Effector CD4-positive, alpha-beta T cell (primary cell): ENCODE measurements at places on chromosomes 3 and 15.

GRCh38 chr3:110576960-110577359, 494.7 kb upstream of the NECTIN3 start:
- DNase-seq, result no peak

- no peak for DNase-seq
Observed at GRCh38 chr3:190481779-190482178, 32.1 kb upstream of the TMEM207 start.

DNA sequence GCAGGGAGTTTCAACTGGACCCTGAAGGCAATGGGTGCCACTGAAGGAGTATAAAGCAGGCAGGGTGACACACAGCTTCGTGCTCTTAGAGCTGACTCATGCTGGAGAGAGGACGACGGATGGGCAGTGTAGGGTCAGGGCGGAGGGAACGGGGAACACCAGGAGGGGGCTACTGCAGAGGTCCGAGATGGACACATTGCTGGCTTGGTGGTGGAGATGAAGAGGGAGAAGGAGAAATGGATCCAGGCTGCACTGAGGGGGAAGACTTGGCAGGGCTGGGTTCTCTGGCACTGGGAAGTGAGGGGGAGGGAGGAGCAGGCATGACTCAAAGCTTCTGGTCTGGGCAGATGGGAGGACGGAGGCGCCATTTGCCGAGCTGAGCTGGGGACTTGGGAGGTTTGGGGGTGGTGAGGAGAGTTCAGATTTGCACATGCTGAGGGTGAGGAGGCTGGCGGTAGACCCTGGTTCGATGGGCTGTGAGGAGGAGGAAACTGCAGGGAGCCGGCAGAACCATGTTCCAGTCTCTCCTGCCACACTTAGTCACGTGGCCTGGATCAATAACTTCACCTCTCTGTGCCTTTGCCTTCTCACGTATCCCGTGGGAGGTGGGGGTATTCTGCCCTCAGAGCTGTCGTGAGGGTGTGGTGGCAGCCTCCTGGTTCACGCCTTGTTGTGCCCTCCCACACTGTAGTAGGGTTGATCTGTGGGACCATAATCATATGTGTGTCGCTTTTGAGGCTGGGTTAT, 4.6 kb upstream of the KCTD6 start:
- DNase-seq, result no peak

- no peak for DNase-seq
Observed at GRCh38 chr15:34987609-34988026, 469 bp downstream of the ZNF770 start.

- no peak for DNase-seq
Observed at GRCh38 chr15:84907731-84908130, 23.3 kb downstream of the SLC28A1 start.

DNA sequence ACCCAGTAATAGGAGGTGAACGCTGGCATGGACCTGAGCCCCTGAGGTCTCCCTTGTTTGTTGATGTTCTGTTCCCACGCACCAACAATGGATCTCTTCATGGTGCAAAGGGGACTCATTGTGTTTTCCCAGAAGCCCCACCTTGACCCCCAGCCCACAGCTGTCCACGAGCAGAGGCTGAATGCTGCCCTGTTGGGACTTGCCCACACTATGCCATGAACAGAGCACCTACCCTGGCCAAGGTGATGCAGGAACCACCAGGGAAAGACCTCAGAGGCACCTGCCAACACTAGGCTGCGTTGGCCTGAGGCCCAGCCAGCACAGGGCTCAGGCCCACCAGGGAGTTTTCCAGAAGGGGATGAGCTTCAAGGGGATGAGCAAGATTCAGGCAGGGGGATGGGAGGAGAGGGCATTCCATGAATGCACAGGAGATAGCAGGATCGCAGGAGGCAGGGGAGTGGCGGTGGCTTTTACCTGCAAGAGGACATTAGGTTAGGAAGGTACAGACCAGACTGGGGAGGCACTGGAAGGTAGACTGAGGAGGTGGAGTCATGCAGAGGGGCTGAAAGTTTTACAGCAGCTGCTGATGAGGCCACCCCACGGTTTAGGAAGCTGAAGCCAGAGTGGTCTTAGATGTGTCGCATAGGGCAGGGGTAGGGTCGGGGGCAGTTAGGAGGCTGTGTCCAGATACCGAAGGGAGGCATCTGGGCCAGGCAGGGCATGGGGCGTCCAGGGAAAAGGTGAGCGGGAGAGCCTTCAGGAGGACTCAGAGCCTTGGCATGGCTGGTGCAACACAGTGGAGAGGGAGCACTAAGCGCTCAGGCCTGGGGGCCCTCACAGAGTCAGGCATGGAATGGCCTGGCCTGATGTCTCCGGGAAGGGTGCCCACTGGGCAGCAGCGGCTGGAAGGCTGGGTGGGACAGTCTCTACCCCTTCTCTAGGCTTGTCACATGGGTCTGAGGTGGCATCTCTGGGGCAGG, 4.0 kb upstream of the PHGR1 start:
- DNase-seq, result no peak

DNA sequence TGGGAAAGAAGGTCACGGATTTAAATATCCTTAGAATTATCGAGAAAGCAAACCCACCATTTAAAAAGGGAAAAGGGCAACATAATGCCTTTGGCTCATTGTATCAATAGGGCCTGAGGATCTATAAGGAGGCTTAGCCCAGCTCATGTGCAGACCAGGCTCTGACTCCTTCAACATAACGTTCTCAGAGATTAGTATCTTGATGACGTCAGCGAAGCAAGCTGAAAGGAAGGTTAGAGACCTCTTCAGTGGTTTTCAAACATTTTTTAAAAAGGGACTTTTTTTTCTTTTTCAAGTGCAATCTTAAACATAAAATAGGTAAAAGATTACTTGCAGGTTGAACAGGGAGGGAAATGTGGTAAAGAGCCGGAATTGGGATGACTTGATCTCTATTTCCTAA, 463.9 kb upstream of the ADAMTS9 start:
- DNase-seq, result no peak

GRCh38 chr3:27591312-27592210, 107.4 kb upstream of the SLC4A7 start:
- no peak for DNase-seq

DNA sequence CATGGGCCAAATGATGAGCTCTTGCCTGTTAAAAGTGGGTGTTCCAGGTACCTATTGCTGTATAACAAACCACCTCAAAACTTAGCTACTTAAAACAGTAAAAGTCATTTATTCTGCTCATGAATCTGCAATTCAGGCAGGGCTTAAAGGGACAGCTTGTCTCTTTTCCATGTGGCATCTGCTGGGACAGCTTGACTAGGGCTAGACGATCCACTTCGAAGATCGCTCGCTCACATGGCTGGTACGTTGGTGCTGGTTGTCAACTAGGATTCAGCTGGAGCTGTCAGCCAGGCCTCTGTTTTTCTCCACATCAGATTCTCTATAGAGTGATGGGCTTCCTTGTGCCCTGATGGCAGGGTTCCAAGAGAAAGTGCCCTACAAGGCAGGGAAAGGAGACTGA, 581.3 kb downstream of the NTRK3 start:
- no peak for DNase-seq

DNA sequence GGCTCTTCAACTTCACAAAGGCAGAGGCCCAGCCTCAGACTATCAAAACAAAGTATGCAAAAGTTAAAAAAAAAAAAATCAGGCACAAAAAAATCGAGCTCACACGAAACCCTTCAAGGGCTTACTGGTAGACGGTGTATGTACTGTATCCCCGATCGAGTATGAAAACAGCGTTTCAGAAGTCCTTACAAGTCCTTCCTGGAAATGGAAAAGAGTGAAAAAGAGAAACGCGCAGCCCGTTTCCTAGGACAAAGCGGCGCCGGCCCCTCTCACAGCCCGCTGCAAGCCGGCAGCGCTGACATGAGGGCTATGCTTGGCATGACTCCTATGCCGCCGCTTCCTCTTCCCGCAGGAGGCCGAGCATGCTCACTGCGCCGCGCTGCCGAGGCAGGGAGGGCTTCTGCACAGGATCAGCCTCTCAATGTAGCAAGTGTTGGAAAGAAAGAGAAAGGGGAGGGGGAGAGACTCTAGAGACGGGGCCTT, at the start of gene VGLL4:
TSS of gene VGLL4 (minus strand) at position 311 of the 483 bp plus-strand sequence. CDS start 397 bp downstream, outside the sequence.
- peak; percentile 41 for DNase-seq

GRCh38 chr3:71778353-71778752, 6.6 kb downstream of the PROK2 start:
- no peak for DNase-seq
